ENCODE measurements at places on chromosomes 3 and 15.

DNA sequence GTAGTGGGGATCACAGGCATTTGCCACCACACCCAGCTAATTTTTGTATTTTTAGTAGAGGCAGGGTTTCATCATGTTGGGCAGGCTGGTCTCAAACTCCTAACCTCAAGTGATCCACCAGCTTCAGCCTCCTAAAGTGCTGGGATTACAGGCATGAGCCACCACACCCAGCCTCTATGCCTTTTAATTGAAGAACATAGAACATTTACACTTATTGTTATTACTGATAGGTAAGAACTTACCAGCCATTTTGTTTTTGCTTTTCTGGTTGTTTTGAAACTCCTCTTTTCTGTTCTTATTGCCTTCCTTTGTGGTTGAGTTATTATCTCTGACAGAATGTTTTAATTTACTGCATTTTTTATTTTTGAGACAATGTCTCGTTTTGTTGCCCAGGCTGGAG is 29.2 kb downstream of the PCNP start:
- DNase-seq: no peak

DNA sequence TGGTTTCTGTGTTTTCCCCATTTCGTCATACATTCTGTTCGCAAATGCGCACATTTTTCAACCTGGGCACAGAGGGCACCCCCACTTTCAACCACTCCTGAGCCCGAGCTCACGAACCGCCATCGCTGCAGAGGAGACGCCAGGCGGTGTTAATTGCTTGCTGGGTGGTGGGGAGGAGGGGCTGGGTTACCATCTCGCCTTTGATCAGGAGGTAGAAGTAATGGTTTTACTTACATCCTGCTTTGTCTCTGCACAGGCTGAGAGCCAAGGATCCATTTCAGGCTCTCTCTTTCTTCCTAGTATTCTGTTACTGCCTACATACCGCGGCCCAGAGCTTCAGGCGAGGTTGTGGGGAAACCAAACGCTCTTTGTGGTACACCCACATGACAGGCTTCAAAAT is 177.3 kb upstream of the WNT5A start:
- no peak for DNase-seq

- no peak for DNase-seq
Measured at GRCh38 chr3:39241561-39241960, 38.3 kb downstream of the CX3CR1 start.

- no peak for DNase-seq
Measured at GRCh38 chr15:71384501-71384900, 269.2 kb downstream of the THSD4 start.

- DNase-seq: no peak
Measured at GRCh38 chr15:45157974-45158373, 28.2 kb downstream of the DUOX1 start.

DNA sequence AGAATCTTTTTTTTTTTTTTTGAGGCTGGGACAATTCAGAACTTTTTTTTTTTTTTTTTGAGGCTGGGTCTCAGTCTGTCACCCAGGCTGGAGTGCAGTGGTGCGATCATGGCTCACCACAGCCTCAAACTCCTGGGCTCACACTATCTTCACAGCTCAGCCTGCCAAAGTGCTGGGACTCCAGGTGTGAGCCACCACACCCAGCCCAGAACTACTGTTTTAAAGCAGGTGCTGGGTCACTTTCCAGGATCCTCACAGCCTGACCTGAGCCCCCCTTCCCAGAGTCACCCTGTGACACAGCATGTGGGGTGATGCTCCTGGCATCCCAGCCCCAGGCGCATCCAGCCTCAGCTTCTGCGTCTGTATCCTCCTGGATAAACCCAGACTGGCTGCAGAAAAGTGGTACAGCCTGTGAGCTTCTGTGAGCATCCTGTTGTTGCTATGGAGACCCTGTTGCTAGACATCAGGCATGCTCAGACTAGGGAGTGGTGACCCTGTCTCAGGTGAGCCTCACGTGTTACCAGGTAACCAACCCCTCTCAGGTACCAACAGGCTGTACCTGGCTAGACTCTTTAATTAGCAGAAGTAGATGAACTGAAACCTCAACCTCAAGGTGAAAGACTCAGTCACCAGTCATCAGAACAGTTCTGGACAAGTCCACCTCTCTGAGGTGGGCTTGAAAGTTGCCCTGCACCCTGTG is 15.0 kb downstream of the KLF13 start:
- no peak for DNase-seq

DNA sequence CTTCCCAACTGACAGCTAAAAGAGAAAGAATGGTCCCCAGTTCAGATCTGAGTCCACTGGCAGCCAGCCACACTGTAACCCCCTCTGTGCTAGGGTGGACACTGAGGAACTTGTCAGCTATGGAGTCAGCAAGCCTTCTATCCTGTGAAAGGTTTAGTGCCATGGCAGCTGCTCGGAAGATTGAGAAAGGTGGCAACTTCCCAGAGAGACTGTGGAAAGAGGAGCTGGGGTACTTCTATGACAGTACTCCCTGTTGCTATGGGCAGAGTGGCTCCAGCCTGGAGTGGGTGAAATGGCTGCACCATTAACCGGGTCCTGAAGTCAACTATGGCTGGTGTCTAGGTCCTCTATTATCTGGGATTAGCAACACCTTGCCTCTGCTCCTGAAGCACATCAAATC is 447.2 kb downstream of the EPHB1 start:
- DNase-seq: no peak

- no peak for DNase-seq
Measured at GRCh38 chr3:169556349-169556870, 107.1 kb downstream of the MECOM start.

DNA sequence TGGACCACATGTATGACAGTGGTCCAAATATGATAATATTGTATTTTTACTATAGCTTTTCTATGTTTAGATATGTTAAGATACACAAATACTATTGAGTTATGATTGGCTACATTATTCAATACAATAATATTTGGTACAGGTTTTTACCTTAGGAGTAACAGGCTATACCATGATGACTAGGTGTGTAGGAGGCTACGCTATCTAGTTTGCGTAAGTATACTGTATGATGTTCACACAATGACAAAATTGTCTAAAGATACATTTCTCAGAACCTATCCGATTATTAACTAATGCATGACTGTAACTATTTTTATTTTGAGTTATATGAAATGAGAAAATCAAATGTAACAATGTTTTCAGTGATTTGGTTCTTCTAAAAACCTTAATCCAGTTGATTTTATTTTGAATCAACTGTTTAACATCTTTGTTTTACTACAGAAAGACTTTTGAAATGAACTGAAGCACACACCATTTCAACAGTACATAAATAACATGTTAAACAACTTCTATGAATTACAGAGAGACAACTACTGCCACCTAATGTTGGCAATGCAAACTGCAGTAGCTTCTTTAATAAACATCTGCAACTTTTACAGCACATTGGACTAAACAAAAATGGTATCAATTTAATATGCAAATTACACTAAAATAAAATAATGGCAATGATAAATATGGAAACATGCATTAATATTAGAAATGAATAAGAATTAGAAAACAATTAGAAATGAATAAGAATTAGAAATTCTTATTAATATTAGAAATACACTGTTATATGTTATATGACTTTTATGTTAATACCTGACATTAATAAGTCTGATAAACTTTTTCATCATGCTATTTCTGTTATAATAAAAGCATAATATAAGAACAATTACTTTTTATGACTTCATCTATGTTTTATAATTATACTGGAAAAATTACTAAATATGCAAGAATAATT is 255.7 kb downstream of the MBNL1 start:
- no peak for DNase-seq

- DNase-seq: no peak
Measured at GRCh38 chr3:139325551-139325950, 18.3 kb upstream of the MRPS22 start.

DNA sequence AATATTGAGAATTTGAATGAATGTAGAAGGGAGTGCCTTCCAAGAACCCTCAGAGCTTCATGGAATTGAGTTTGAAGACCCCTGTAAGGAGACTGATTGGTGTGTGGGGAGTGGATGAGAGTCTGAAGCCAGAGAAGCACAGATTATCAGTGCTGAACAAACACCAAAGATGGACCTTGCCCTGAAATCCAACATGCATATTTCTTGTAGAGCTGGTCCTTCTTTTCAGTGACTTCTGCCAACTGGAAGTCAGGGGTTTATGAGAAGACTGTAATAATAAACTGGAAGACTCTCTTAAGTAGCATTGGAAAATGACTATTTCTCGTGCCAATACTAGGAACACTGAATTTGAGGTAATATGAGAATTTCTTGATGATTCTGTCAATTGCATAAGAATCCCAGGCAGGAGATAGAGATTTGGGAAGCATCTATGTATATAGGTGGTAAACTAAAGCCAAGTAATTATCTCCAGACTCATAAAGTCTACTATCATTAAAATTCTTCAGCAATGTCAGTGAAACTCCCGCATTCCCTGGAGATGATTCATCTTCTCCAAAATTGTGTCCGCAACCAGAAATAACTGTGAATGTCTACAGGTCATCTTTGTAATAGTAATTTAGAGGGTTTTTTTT is 213.8 kb downstream of the IL5RA start:
- no peak for DNase-seq

DNA sequence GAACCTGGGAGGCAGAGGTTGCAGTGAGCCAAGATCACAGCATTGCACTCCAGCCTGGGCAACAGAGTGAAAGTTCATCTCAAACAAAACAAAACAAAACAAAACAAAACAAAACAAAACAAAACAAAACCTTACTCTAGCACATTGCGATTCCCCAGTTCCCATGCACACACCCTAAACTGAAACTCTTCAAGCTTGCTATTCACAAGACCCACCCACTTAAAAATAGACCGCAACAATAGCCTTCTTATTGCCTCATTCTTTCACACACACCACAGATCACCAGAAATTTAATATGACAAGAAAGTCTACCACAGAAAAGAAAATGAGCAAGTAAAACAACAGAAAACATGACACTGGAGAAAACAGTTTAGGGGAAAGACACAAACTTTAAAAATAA is 598.4 kb downstream of the FHIT start:
- DNase-seq: no peak

DNA sequence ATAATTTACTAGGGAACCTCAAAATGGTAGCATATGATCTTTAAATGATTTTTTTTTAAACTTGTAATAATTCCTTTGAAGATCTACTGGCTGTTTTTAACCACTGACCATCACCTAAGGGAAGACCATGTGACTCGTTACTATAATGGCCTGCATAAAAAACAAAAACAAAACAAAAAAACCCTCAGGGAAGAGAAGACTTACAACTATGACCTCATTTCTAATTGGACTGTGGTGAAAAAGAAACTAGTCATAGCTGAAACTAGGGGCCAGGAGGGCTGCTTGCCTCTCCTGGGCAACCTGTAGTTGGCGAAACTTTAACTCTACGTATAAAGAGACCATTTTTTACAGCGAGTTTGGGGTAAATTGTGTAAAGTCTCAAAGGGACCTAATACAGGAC is 23.0 kb downstream of the PAQR9 start:
- DNase-seq: no peak

DNA sequence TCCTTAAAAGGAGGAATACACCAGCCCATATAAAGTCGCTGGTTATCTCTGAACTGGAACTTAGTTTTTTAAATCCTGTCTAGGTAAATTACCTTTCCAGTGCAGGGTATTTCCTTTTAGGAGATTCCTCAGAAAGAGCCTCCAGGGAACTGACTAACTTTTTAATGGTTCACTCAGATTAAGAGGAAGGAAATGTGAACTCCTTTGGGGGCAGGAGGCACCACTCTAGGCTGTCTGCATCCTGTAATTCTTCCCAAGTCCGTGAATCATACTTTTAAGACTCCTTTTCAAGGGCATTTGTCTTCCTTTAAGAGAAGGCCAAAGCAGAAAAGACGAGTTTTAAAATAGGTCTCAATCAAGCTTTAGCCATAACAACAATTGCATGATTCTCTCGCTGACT is 871.2 kb upstream of the NR2F2 start:
- DNase-seq: no peak
